Activated CD4-positive, alpha-beta T cell treated with anti-CD3 and anti-CD28 coated beads, Interleukin-10, Interleukin-2, amounts not matched to agents 100 ng/mL and 50 ng/mL, durations not matched to agents 16 hours and 8 hours (primary cell): ENCODE measurements at places on chromosomes 7 and 10.

DNA sequence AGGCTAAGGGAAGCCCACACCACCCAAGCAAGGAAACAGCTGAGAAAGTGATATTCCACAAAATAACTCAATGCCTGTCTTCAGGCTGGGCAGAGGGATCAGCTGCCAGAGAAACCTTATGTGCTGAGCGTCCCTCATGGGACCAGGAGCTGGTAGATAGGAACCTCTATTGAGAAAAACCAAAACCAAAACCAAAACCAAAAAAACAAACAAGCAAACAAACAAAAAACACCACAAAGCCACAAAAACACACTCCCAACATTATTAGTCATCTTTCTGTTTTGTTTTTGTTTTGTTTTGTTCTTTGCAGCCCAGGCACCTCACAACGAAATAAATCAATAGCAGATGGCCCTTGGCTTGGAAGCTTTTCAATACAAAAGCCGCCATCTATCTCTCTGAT, 760.8 kb upstream of the CELF2 start:
- no peak for DNase-seq

- no peak for DNase-seq
Observed at GRCh38 chr7:151793531-151793951, 83.4 kb downstream of the PRKAG2 start.

DNA sequence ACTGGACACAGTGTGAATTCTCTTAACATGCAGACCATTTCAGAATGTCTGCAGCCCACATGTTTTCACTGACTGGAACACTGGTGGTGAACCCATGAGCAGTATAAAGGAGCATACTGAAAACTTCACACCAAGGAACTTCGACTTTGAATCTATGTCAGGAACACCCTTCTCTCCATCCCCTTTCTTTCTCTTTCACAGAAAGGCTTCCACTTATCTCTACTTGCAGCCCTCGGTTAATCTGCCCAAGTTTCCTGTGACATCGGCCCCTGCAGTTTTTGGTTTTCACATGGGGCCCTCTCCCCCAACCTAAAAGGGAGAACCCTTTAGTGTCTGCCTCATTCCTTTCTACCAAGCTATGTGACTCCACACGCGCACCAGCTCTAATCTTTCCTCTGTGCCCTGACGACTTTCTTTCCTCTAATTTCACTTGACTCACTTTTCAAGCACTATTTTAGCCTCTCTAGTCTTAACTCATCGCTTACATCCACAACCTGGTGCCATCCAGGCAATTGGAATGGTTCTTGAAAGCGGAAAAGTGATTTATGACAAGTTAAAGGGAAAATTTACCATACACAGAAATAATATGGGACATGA, 70.1 kb downstream of the RELN start:
- no peak for DNase-seq

DNA sequence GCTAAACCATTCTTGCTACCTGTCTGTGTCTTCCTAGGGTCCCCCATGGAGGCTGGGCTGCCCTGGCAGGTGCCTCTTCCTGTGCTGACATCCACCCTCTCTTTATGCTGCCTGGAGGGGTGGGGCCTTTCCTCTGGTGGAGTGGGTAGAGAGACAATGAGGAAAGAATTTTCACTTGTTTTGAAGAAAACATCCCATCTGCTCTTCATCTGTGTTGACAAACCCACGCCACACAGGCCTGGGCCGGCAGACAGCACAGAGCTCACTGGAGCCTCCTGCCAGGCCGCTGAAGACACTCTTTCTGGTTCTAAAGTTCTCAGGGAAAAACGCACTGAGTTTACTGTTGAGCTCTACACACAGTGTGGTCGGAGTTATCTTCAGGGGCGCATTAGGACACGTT, 328.2 kb downstream of the GLRX3 start:
- no peak for DNase-seq

DNA sequence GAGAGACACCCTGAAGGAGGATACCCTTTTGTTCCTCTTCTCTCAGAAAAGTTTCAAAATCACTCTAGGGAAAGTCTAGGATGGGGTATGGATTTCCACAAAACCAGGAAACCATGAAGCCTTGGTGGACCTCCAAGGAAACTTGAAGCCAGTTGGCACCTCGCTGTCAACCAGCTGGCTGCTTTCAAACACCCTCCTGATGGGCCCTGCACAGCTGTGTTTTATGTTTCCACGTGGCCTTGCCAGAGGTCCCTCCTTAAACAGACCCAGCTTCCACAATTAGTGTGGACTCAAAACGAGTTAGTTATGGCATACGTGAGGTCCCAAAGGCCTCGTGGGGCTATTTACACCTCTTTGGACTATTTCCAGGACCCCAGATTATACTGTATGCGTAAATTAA, 5.9 kb downstream of the PPP1R3A start:
- DNase-seq: no peak
